Epithelial cell of umbilical artery (primary cell): ENCODE measurements at places on chromosomes 5 and 9. TPM values are rescaled to one million over a fixed set of nuclear protein-coding genes. Genes with fewer than 3 reads are reported as not detected.

GRM6 gene
- not detected in 2 replicates for total RNA-seq

SH3PXD2B gene
- 10.6 and 15.9 TPM in 2 replicates for total RNA-seq

PCDHGB4 gene
- 4.9 and 10.1 TPM in 2 replicates for total RNA-seq

CARTPT gene
- not detected in 2 replicates for total RNA-seq

DBH gene
- total RNA-seq = not detected in 2 replicates
